ENCODE measurements at places on chromosomes 5 and 9.
A peak's percentile ranks its signal among the peaks of the same experiment; 100 is the strongest.

DNA sequence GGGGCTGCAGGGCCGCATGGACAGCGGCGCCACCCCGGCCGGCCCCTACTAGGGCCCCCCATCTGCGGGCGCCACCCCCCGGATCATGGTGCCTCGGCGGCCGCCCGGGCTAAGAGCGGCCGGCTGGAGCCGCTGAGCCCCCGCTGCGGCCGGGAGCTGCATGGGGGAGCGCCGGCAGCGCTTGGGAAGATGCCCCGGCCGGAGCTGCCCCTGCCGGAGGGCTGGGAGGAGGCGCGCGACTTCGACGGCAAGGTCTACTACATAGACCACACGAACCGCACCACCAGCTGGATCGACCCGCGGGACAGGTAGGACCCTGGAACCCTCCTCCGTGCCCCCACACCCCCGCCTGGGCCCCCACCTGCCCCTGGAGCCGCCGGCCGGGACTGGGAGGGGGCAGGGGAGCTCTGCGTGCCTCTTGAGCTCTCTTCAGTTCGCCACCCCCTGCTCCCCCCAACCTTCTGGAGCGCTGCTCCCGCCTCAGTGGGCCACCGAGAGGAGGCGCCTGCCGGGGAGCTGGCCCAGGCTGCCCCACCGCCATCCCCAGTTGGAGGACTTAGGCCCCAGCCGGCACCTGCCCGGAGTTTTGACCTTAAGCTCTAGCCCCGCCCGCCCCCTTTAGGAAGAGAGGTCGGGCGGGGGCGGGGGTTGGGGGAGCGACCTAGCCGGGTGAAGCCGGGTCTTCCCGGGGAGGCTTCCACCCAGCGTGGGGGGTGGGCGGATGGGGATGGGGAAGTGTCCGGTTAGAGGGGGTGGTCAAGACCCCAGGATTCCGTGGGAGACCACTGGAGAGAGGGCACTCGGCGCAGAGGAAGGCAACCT is 730 bp downstream of the WWC1 start:
- no peak for DNase-seq

GRCh38 chr9:79300068-79300467 is 271.7 kb upstream of the TLE4 start:
- no peak for DNase-seq

DNA sequence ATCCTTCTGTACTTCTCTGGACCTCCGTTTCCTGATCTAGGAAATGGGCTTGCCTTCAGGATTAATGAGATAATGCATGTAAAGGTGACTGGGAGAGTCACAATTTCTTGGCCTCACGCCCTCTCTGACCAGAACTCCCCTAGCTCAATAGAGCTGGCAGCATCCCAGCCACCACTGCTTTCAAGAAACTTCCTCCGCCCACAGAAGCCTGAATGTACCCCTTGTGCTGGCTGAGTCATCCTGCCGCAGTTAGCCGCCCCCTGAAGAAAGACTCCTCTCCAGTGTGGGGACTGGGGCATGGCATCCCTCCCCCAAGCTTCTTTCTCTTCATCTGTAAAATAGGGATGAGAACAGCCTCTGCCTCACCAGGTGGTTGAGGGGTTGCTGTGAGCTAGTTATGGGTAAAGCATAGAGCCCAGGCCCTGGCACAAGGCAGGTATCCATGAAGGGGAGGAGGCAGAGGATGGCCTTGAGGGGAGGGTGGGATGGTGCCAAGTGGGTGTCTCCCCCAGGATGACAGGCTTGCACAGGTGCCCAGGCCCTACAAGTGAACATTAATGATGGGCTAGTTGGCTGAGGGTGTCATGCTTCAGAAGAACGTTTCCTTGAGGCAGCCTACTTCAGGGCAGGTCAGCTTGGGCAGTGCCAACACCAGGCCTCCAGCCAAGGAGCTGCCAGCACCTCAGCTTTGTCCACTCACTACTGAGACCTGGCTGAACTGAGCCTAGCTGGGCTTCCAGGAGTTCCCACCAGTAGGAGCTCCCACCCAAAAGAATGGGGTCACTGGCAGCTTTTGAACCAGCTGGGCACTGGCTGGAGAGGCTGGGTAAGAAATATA is 3.4 kb downstream of the PDLIM4 start:
- peak; percentile 84 for DNase-seq

DNA sequence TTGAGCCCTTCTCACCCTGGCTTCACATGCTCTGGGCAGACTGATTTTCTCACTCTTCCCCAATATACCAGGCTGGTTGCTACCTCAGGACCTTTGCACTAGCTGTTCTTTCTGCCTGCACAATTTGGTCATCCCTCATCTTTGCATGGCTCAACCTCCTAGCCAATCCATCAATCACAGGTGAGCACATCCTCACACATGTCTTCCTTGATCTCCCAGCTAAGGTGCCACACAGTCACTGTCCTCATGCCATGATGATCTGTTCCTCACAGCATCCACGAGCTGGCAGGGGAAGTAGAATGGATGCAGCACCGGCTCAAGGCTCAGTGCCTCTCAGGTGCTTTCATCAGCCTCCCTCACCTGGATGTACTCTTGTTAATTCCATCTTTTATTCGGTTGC is 30.6 kb upstream of the S1PR3 start:
- no peak for DNase-seq

- no peak for DNase-seq
Observed at GRCh38 chr5:38692781-38693527, 136.5 kb upstream of the LIFR start.

GRCh38 chr5:153400931-153401330 is 89.5 kb upstream of the GRIA1 start:
- DNase-seq = no peak

- DNase-seq = peak; percentile 93
Observed at GRCh38 chr5:180873615-180874520, 12.8 kb upstream of the ZFP62 start.

GRCh38 chr5:56853698-56854097 is 38.3 kb downstream of the MAP3K1 start:
- no peak for DNase-seq

Data from inflammatory macrophage treated with lipopolysaccharide for 4 hours (primary cell).